ENCODE measurements at places on chromosomes 12 and 14.

DNA sequence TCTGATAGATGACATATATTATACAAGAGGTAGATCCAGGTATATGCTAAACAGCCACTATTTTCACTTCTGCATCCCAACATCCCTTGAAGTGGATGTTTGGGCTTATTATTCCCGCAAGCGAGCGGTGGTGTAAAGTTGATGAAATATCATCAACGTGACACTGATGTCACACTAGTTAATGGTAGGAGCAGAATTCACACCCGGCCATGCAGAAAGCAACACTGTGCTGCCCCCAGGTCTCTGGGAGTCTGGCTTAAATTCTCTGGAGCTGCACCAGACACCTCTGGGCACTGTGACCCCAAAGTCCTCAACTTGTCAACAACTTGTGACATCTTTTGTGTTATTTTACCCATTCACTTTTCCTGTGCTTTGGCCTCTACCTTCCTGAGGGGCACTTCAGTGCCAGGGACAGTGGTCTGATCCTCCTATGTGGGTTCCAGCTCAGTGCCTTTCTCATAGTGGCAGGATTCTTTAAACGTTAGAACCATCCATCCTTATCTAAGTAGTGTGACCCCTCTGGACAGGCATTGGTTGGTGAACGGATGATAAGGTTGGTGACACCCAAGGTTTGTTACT is 952 bp downstream of the DRAM1 start:
- no peak for DNase-seq

- DNase-seq: no peak
Measured at GRCh38 chr12:128018067-128018466, 248.9 kb upstream of the TMEM132C start.

DNA sequence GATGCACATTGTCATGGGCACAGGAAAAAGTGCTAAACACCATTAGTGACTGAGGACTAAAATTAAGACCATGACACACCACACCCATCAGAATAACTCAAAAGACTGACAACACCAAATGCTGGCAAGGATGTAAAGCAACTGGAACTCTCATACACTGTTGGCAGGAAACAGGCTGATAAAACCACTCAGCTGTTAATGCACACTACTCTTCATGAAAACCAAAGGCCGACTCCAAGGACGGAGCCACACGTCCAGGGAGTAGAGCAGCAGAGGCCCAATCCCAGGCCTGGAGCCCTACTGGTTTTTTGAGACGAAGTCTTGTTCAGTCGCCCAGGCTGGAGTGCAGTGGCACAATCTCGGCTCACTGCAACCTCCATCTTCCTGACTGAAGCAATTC is 6.4 kb downstream of the RAD52 start:
- DNase-seq: no peak

DNA sequence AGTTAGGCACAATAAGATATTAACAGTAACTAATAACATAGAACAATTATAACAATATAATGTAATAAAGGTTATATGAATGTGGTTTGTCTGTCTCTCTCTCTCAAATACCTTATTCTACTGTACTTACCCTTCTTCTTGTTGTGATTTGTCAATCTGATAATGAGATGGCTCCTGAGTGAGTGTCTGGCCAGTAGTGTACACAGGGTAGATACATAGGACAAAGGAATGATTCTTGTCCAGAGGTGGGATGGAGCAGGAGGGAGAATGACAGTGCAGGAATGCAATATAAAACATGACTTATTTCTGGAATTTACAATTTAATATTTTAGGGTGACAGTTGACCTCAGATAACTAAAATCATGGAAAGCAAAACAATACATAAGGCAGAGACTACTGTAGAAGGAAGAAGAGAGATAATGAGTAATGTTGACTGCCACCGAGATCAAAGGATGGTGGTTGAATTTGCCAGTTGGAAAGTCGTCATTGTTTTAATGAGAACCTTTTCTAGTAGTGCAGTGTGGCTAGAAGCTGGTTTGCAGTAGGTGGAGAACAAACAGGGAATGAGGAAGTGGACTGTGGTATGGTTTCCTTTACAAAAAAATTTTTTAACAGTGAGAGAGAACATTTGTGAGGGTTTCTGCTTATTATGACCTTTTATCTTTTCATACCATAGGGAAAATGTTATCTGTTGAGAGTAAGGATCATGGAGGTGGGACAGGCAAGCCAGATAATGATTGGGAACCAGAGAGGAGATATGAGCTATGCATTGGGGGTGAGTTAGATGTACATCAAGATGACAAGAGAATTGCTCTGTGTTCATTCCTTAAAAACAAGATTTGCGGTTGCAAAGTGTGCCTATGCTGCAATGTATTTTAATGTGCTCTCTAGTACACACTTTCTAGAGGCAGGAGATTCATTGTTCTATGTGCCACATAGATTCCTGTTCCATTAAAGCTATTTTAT is 458.3 kb downstream of the BTG1 start:
- DNase-seq: no peak
